ENCODE measurements at places on chromosomes 6 and 20.
A peak's percentile ranks its signal among the peaks of the same experiment; 100 is the strongest.

DNA sequence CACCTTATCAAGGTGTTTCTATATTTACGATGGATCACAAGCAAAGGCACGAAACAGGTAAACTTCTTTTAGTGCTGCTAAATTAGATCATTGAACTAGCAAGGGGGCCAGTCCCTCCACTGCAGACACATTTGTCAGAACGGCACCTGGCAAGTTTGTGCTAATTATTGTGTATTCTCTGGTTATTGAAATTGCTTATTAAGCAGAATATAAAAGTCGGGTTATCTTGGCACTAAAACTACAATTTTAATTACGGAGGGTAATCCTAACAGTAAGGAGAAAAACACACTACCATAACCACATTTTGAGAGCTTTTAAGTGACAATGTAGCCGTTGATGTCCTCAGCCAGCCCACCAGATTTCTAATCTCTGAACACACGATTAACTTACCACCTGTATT lies 118.9 kb upstream of the BTN3A2 start:
- no peak for DNase-seq

GRCh38 chr20:25055711-25056495 lies 2.0 kb downstream of the ACSS1 start:
- no peak for DNase-seq

- DNase-seq = no peak
These were observed 295.2 kb downstream of the GJA1 start for GRCh38 chr6:121730616-121731015.

GRCh38 chr6:138847884-138848283 lies 52.0 kb downstream of the ECT2L start:
- no peak for DNase-seq

- no peak for DNase-seq
These were observed 237.6 kb downstream of the MMUT start for GRCh38 chr6:49225471-49225870.

GRCh38 chr20:13771853-13772453 lies 12.8 kb downstream of the ESF1 start:
- DNase-seq = no peak

DNA sequence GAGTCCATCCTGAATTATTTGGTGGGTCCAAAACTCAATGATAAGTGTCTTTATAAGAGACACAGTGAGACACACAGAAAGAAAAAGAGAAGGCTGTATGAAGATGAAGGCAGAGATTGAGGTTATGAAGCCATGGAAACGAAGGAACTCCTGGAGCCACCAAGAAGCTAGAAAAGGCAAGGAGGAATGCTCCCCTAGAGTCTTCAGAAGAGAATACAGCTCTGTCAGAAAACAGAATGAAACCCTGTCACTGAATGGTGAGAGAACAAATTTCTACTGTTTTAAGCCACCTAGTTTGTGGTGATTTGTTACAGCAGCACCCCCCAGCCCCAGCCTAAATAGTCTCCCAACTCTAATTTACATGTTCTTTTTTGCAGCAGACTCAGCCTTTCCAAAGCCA lies 635.1 kb downstream of the EPHA7 start:
- no peak for DNase-seq

- DNase-seq = no peak
These were observed 399.7 kb upstream of the ADGRB3 start for GRCh38 chr6:68235326-68235784.

GRCh38 chr6:43747784-43748183 lies 22.2 kb upstream of the VEGFA start:
- no peak for DNase-seq

DNA sequence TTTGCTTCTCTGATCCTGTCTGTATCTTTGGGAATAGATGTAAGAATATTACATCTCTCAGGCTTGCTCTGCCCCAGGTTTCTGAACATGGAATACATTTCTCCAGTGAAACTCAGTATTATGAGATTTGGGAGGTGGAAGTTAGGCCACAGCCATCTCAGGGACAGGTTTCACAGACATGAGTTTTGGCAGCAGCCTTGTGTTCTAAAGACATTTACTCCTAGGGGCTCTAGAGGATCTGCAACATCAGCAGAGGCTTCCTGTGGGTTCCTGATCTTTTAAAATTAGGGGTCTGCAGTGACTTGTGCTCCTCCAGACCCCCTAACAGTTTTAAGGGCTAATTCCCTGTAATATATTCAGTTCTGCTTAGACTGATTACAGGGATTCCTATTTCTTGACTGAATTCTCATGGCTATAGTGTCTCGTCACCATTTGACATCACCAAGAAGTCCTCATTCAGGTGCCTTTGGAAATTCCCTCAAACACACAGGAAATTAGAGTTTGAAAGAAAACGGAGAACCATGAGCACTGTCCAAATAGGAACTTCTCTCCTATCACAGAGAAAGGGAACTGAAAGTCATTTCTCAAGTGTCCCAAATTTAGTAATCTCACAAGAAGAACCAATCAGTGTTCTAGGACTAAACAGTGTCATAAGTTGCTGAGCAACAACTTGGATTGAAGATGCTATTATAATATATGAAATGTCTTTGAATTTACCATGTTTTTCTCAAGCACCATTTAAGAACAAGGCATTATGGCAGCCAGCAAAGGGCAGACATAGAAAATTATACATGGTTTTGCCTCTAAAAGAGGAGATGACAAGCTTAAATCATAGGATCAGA lies 2.5 kb upstream of the HLA-DRA start:
- no peak for DNase-seq

DNA sequence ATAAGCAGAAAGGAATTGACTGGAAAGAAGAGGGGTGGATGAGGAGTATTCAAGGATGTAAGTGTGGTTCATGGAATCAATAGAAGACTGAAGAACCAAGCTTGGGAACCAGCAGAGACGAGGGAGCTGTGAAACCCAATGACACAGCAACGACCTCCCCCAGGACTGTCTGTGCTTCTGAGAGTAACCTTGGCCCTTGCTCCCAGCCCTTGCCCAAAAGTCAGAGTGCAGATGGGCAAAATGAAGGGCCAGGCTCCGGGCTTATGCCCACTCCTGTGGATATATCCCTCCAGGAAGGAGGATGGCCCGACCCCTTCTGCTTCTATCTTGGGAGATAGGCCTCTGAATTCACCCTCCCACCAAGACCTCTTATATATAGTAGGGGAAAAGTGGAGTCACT lies 24.9 kb downstream of the FAM50B start:
- DNase-seq = no peak

GRCh38 chr20:37759761-37760209 lies 66.0 kb downstream of the CTNNBL1 start:
- no peak for DNase-seq

DNA sequence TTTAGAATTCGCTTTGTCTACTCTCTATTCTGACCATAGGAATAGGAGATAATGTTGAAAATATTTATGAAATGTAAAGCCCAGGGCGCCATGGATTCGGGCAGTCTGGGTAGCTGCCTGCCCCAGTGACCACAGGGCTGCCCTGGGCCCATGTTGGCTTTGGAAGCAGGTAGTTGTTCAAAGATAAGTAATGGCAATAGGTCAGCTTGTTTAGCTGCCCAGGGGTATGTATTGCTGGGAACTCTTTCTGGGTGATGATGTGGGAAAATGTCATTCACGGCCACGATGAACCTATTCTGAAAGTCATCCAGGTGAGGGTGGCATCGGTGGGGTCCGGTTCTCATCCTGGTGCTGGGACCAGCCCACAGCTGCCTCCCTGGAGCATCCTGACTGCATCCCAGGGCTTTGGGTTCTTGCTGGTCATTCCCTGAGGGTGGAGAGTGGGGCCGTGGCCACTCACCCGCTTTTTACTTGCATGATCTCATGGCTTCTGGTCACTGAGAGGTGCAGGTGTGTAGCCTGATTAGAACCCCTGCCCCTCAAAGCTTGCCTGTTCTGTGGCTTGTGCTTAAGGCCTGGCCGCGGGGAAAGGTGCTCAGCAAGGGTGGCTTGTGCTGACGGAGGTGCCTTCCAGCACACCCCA lies 102.8 kb downstream of the ERMARD start:
- no peak for DNase-seq

- no peak for DNase-seq
These were observed 21.0 kb downstream of the XRN2 start for GRCh38 chr20:21324126-21324525.

- DNase-seq = no peak
These were observed 3.3 kb downstream of the EIF2S2 start for GRCh38 chr20:34108616-34109174.

DNA sequence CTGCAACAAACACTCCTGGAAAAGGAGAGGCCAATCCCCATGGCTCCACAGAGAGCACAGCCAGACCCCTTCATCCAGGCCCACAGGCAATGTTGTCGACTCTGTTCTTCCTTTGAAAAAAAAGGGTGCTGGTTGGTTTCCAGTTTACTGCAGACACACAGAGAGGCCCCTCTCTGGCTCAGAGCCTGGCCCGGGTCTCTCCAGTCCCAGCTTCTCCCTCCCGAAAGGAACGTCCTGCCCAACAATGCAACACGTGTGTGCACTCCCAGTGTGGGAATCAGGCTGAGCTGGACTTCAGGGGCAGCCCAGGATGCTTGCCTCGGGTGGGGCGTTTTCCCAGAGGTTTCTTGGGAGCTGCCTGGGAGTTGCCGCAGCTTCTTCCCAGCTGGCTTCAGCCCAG lies 4.5 kb upstream of the NKAIN4 start:
- DNase-seq = no peak

DNA sequence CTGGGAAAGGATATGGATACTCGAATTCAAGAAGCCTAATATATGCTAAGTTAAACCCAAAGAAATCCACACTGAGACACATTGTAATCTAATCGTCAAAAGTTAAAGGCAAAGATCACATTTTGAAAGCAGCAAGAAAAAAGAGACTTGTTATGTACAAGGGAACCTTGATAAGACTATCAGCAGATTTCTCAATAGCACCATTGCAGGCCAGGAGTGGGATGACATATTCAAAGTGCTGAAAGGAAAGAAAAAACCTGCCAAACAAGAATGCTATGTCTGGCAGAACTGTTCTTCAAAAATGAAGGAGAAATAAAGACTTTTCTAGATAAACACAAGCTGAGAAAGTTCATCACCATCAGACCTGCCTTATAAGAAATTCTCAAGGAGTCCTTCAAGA lies 75.2 kb downstream of the COL21A1 start:
- DNase-seq = no peak

- DNase-seq = no peak
These were observed 2.8 kb upstream of the CUL9 start for GRCh38 chr6:43178951-43179830.

DNA sequence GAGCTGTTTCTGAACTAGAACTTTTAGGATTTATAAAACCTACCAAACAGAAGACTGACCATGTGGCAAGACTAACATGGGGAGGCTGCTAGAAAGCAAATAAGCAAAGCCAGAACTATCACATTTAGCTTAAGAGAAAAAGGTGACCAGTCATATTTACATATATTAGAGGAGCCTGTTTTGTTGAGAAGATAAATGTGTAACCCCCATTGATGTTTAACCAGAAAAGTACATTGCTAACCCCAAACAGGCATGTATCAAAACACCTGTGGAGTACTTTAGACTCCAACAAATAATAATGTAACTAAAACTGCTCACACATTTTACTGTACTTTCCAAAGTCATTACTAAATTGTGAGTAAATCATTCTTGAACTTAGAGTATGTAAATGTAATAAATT lies 35.0 kb downstream of the AKIRIN2 start:
- no peak for DNase-seq

GRCh38 chr20:16349523-16350260 lies 223.6 kb downstream of the KIF16B start:
- DNase-seq = peak; percentile 25

DNA sequence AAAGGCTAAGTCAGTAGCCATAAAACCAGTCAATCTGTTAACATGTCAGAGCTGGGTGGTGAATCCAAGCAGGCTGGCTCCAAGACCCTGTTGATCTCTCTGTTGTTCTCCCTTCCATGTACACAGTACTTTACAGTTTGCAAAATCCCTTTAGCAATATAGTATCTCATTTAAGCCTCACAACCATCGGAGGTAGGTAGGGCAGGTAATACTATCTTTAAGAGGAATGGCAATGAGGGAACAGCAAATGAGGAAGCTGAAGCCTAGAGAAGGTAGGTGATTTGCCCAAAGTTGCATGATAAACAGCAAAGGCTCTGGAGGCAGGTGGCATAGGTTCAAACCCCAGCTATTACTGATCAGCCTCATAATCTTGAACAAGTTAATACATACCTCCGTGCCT lies 34.7 kb upstream of the ARFGEF2 start:
- no peak for DNase-seq

GRCh38 chr6:46932526-46933319 lies 11.0 kb upstream of the ADGRF5 start:
- DNase-seq = peak; percentile 17

- peak; percentile 92 for DNase-seq
These were observed 9.2 kb downstream of the PEDS1 start for GRCh38 chr20:50144362-50144761.

DNA sequence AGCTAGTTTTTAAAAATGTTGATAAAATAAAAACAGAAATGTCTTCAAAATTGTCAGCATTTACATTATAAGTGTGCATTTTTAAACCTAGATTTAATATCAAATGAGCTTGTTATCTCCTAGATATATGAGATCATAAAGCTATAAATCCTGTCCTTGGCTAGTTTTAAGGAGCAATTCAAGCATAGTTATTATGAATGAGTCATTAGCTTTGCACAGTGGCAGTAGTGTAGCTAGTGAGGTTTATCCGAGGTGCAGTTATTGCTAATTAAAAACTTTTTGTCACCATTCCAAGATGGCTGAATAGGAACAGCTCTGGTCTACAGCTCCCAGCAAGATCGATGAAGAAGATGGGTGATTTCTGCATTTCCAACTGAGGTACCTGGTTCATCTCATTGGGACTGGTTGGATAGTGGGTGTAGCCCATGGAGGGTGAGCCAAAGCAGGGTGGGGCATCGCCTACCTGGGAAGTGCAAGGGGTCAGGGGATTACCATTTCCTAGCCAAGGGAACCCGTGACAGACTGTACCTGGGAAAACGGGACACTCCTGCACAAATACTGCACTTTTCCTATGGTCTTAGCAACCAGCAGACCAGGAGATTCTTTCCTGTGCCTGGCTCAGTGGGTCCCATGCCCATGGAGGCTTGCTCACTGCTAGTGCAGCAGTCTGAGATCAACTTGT lies 108.8 kb upstream of the SYNCRIP start:
- DNase-seq = no peak

DNA sequence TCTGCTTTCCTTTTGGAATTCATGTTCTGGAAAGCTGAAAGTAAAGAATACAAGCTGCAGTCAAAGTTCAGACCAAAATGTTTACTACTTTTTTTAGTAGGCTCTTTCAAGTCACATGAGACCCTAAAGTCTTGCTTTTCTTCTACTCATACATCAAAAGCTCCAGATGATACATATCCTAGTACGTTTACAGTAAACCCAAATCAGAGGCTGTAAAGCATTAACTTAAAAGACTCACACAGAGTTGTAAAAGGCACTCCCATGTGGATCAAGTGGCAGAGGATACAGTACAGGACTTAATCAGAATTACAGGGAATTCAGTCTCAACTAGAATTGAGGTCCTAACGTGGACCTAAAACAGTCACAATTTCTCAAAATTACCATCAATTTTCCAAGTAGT lies 40.7 kb downstream of the STK38 start:
- no peak for DNase-seq

DNA sequence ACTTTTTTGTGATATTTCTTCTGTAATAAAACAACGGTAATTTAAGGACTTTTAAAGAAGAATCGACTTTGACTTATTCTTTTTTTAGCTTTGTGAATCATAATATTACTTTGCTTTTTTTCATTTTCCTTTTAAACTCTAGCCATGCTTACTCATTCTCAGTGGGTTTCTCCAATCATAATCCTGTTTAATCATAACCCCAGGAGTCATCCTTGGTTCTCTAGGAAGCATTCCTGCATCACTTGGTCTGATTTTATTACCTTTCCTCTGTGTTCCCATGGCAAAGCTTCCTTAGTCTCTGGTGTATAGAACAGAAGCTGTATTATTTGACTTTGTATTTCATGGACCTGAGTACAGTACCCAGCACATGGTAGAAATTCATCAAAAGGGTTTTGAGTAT lies 223.5 kb downstream of the CDKAL1 start:
- peak; percentile 12 for DNase-seq
